Activated CD4-positive, CD25-positive, alpha-beta regulatory T cell treated with anti-CD3 and anti-CD28 coated beads, Interleukin-2, amount 50 U/mL, for 16 hours (primary cell): ENCODE measurements at places on chromosomes 2 and 18.

GRCh38 chr18:48788373-48788772 lies 162.4 kb downstream of the SMAD7 start:
- no peak for DNase-seq

DNA sequence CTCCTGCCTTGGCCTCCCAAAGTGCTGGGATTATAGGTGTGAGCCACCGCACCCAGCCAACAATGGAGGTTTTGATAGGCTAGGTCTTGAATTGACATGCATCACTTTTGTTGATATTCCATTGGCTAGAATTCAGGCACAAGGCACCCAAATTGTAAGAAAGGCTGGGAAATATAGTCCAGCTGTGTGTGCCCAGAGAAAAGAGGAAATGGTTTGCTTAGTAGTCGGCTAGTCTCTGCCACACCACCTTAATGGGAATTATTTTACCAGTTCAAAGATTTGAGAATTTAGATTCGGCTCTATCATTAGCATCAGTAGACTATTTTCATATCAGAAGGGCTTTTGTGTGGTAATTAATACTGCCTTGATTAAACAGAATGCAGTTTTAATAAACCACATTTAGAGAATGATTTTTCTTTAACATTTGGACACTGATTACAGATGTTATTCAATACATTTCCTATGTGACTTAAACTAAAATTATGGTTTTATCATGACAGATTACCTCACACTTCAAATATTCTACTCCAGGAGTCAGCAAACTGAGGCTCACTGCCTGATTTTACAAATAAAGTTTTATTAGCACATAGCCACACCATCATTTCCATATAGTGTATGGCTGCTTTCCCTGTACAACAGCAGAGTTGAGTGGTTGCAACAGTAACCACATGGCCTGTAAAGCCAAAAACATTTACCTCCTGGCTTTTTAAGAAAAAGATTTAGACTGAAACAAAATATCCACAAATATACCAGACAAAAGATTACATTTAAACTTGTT lies 27.4 kb downstream of the DBI start:
- DNase-seq, result no peak

GRCh38 chr2:15212249-15212648 lies 348.9 kb downstream of the NBAS start:
- no peak for DNase-seq

DNA sequence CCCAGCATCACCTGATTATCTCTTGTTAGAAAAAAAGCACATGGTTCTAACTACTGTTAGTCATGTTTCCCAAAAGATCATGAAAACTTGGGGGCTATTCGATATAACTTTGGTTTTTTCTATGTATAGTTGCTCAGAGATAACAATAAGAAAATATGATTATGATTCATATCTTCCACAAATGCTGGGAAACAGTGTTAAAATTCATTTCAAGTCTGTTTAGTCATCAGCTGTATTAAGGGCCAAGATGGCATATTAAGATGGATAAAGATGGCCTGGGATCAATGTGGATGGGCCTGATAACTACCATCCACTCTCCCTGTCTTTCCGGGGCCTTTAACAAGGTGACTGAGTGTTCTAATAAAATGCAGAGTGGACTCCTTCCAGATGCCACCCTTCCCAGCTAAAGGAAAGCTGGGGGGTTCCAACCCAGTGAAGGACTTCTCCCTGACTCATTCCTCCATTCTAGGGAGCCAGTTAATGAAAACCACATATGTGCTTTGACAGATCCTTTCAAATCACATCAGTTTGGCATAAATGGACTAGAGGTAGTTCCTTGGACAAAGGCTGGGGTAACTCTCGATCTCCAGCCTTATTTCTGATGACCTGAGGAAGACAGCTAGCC lies 221.6 kb downstream of the VAPA start:
- no peak for DNase-seq

DNA sequence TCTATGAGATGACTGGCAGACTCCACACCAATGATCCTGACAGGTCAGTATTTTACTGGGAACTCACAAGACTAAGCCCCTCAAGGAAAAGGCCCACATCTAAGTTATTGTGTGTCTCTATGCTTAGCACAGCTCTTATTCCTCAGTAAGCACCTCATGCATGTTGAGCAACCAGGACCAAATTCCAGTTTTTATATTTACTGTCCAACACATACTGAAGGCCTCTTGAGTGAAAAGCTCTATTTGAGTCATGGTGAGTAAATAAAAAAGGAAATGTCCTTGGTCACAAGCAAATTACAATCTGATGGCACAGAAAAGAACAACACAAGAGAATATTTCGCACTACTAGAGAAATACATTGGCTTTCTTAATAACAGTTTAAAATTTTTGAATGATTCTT lies 87.9 kb upstream of the ETAA1 start:
- no peak for DNase-seq

- DNase-seq, result no peak
These were observed 26.2 kb upstream of the MGAT5 start for GRCh38 chr2:134227666-134228065.

- DNase-seq, result no peak
These were observed 22.3 kb upstream of the CAVIN2 start for GRCh38 chr2:191869178-191869577.

- no peak for DNase-seq
These were observed 180.9 kb downstream of the ZBTB7C start for GRCh38 chr18:48228301-48228715.

- no peak for DNase-seq
These were observed 30.3 kb downstream of the MGAT5 start for GRCh38 chr2:134284119-134284670.

GRCh38 chr18:58541789-58542425 lies 87.0 kb downstream of the ALPK2 start:
- peak; percentile 24 for DNase-seq

GRCh38 chr18:1302861-1303260 lies 398.2 kb downstream of the ADCYAP1 start:
- no peak for DNase-seq

GRCh38 chr18:26448714-26449159 lies 99.6 kb downstream of the KCTD1 start:
- no peak for DNase-seq

DNA sequence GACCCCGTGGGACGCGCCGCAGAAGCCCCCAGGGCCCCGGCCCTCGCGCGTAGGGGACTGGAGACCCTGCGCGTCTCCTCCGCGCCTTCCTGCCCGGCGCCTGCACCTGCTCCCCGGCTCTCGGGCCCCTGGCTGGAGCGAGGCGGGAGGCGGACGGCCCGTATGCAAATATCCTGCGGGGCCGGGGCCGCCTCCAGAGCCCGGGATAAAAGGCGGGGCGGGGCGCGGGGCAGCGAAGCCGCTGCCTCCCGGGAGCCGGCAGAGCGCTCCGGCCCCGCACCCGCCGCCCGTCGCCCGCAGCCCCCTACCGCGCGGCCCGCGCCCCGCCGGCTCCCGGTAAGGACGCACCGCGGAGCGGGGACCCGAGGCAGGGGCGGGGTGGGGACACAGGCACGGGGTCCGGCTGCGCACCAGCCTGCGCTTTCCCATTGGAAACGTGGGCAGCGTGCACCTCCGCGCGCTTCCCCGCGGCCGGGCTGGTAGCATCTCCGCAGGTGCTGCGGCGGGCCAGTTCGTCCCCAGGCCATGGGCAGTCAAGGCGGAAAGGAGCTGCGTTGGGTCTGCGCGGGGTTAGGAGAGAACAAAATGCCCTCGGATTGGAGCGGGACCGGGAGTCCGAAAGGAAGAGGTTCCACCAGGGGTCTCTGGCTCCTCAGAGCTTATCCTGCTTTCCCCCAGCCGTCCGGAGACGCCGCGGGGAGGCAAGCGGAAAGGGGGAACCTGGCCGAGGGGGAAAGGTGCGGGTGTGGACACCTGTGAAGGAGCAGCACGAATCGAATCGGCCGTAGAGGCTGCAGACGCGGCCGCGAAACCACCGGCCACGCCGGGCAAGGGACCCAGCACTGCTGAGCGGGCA lies at the start of gene ATP6V1C2:
TSS of gene ATP6V1C2 (plus strand) at position 235 of the 856 bp plus-strand sequence. CDS start 1,220 bp downstream, outside the sequence.
- no peak for DNase-seq

DNA sequence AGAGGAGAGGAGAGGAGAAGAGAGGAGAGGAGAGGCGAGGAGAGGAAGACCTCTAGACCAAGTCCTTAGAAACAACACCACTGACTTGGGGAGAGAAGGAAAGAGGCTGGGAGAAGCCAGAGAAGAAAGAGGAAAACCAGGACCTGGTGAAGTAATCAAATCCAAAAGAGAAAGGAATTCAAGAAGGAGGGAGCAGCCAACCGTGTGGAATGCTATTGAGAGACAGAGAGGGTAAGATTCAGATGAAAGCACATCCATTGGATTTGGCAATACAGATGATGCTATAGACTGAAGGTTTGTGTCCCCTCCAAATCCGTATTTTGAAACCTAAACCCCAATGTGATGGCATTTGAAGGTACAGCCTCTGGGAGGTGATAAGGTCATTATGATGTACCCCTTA lies 50.7 kb downstream of the GALNT14 start:
- no peak for DNase-seq

- no peak for DNase-seq
These were observed 496.9 kb upstream of the HNMT start for GRCh38 chr2:137467246-137467862.

DNA sequence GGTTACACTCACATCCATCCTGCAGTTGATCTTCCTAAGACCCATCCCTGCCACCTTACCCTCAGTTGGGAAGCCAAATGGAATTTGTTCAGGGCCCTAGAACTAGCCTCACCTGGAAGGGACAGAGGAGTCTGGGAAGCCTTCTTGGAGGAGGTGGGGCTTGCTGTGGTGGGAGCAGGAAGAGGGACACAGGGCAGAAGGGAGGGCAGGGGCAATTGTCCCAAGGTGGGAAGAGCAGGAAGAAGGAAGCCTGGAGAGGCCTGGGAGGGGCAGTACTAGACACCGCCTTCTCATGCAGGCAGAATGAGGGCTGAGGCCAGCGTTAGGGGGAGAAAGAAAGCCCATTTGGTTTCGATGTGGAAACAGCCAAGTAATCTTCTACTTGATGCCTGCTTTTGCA lies 34.1 kb upstream of the ASPRV1 start:
- DNase-seq, result no peak

DNA sequence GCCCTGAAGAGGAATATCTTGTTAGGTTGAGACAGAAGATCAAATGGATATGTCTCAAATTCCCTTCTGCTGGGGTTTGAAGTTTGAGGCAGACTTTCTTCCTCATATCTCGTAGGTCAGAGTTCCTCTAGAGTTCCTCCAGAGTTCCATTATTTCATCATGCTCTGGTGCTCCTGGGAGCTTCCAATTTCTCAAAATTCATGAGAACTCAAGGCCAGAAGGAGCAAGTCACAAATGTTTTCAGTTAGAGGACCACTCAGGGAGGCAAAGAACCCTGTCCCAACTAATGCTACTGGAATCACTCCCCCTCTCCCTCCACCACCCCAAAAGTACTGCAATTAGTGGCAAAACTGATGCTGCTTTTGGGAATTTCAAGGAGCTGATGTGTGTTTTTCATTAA lies 115.7 kb upstream of the RBMS1 start:
- no peak for DNase-seq

DNA sequence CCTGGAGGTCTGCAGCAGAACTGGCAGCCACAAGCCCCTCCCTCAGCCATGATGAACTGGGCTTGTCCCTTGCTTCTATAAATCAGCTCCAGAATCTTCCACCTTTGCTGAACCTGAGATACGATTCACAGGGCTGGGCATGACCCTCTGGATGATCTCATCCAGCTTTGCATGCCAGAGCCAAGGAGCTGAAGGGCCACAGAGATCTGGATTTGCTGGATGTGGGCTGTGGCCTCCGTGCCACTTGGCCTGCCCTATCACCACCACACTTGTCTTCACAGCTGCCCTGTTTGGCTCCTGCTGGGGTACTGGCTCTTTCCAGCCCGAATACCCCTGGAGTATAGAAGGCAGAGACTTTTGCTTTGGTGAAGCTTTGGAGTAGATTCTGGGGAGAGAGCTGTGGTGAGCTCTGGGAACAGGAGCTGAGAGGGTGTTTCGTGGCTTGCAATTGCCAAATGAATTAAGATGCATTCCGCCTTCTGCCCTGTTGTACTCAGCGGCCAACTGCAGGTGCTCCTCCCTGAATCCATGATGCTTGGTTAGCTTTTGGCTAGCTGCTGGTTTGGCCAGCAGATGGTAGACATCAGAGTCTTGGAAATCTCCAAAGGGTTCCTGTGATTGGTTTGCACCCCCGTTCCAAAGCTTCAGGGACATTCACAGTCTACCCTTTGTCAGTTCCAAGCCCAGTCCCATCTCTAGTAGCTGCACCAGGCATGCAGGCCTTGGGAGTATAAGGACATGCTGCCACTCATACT lies 30.9 kb upstream of the GIGYF2 start:
- DNase-seq, result no peak

DNA sequence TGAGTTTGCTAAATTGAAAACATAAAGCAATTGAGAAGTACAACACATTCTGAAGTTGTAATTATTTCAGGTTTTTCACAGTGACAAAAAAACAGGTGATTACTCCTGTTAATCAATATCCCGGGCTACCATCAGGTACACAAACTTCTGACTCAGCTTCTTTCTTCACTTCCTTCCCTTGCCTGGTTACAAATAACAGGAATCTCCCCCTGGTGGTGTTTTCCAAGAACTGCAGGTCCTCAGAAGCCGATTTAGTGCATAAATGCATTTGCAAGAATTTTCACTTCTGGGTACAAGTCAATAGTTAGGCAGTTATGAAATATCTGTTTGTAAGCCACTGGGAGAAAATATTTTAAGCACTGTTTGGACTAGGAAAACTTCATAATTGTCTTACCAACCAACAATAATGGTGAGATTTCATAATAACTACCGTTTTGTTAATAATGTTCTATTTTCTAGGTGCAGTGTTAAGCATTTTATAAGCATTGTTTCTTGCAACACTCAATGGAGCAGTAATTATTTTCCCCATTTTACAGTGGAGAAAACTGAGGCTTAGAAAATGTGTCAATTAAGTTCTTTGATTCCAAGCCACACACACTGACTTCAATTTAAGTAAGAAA lies 12.4 kb upstream of the GMCL1 start:
- peak; percentile 63 for DNase-seq

DNA sequence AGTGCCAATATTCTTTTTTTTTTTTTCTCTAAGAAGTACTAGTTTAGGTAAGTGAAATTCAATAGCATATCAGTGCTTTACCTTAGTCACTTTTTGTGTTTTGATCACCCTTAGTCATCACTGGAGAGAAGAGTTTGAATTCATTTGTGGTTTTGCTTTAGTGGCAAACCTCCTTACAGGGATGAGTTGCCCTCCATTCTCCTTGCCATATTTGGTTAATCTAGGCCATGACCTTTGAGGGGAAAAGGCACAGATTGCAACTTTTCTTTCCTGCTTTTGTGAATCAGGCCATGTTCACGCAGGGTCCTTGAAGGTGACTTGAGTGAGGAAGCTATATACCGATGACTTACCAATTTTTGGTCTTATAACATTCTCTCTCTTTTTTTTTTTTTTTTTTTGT lies 34.4 kb downstream of the PLEKHA3 start:
- peak; percentile 10 for DNase-seq

DNA sequence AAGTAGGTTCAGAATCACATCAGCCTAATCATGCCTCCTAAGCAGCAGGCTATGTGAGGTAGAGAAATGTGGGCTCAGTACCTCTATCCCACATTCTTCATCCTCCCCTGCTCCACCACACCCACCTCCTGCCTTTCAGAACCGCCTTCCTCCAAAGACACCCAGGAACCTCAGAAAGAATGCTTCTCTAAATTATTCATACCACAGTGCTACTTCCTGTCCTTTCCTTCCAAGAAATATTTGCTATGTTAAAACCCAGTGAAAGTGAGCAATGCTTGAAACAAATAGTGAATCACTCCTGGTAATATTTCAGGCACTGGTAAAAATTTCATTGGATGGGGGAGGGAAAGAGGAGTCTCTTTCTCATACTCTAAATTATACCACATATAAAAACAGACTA lies 24.0 kb upstream of the CREB1 start:
- no peak for DNase-seq

GRCh38 chr2:25274868-25275574 lies 66.7 kb downstream of the DNMT3A start:
- DNase-seq, result no peak
